ENCODE measurements at places on chromosomes 16 and 17.

- DNase-seq = no peak
These were observed 110.4 kb downstream of the MRTFB start for GRCh38 chr16:14181371-14182050.

DNA sequence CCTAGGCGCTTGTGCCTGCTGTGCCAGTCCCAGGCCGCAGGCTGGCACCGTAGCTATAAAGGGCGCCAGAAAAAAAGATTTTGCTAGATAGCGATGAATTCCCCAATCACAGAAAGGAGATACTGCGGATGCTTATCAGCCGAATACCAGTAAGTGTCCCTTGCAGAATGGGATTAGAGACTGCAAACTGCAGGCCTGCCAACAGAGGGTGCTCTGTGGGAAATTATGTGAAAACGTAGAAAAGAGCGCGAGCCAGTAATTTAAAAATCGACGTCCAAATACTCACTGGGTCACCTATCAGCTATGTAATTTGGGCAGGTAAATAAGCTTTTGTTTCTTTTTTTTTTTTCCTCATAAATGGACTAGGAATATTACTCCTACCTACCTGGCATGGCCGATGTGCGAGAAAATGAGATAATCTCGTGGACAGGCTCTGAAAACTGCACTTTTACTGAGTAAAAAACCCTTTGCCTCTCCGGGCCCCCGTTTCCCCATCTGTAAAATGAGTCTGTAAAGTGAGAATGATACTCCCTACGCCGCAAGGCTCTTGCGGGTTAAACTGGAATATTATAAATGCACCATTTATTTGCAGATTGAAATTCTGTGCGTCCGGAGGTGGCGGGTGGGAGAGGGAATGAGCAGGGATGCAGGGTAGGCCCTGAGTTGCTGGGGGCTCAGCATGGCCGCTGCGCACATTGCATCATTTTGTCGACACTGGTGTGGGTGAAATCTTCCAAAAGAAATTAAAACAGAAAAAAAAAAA, 1.2 kb upstream of the COG1 start:
- peak; percentile 31 for DNase-seq

- peak; percentile 78 for DNase-seq
These were observed 169.9 kb upstream of the MAF start for GRCh38 chr16:79770244-79771064.

- DNase-seq = no peak
These were observed 17.3 kb downstream of the NATD1 start for GRCh38 chr17:21235921-21236320.

DNA sequence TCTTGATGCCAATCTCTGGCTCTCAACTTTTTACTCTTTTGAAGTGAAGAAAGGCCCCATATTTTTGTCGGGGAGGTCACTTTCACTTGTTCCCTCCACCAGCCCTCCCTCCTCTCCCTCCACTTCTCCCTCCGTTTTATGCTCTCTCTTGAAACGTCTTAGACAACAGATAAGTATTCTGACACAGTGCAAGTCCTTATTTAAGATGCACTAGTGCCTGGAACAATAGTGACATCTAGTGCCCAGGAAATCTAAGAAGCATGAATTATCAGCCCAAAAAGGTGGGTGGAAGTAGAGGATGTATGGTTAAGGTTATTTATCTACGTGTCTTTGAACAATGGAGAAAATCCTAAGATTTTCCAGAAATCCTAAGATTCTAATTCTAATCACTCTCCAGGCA, 17.9 kb downstream of the PSME3IP1 start:
- no peak for DNase-seq

- DNase-seq = peak; percentile 62
These were observed 119.6 kb downstream of the SPAG9 start for GRCh38 chr17:51000835-51001638.

- DNase-seq = no peak
These were observed 10.9 kb upstream of the HS3ST6 start for GRCh38 chr16:1929105-1929504.

DNA sequence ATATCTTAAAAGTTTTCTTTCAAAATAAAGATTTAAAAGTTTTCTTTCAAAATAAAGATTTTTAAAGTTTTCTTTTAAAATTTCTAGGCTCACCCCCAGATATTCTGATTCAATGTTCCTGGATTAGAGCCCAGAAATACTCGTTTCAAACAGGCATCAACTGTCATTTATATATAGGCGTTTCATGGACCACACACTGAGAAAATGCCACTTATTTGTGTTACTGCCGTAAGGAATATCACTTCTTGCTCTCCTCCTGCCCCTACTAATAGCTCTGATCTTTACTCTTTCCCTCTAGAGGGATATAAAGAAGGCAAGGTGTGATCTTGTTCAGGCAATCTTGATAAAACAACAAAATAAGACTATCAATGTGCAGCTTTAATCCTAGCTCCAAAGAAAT, 1324.1 kb downstream of the CDH8 start:
- no peak for DNase-seq

- no peak for DNase-seq
These were observed 1.7 kb downstream of the ZNF267 start for GRCh38 chr16:31875112-31875803.

DNA sequence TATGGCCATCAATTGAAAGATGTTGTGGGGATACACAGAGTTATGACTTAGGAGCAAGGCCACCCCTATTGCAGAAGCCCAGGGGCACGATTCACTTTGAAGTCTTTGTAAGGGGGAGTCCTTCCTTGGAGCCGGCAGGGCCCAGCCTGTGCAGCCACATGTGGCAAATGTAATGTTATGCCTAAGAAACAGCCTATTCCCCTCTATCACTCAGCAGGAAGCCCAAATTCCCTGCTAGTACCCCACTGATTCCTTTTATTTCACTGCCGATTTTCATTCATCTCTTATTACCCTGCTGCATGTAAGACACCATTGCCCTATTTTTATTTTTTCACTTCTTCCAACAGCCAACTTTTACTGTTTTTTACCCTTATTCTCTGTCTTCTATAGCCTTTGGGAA, 233.2 kb downstream of the PMP22 start:
- DNase-seq = no peak

- no peak for DNase-seq
These were observed 24.8 kb upstream of the KDM6B start for GRCh38 chr17:7809086-7809790.

Measured in forelimb muscle (tissue), 1 donor.